Activated naive CD4-positive, alpha-beta T cell (primary cell): ENCODE measurements at places on chromosomes 1 and 21.

DNA sequence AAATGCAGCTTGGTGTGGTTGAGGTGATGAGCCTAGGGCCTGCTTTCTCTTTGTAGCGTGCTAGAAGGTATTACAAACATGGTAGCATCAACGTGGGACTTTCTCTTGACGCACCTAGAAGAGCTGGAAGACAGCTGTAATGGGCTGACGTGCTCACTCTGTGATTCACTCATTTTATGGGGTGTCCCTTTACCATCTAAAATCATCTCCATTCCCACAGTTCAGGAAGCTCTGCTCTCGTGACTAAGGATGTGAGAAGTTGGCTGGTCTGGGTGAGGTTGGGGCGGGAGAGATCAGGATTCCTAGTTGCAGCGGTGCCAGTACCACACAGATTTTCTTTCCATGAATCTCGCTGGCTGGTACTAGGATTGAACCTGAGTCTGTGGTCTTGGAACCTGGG lies 4.2 kb downstream of the HTR6 start:
- DNase-seq: no peak

GRCh38 chr1:80989455-80989854 lies 811.3 kb upstream of the ADGRL2 start:
- no peak for DNase-seq

GRCh38 chr1:18005238-18005637 lies 102.4 kb upstream of the IGSF21 start:
- no peak for DNase-seq

DNA sequence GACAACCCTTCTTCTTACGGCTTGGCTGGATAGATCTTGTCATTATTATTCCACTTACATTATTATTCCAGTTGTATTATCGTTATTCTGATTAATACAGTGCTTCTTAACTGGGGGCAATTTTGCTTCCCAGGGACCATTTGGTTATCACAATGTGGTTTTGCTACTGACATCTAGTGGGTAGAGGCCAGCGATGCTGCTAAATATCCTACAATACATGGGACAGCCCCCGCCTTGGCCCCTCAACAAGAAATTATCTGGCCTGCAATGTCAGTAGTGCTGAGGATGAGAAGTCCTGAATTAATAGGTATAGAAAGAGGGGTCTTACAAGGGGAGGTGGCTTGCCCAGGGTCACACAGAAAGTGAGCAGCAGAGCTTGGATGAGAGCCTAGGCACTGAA lies 105.6 kb downstream of the PTPRU start:
- DNase-seq: no peak

- DNase-seq: no peak
These were observed 344.1 kb upstream of the VAMP3 start for GRCh38 chr1:7426780-7427604.

DNA sequence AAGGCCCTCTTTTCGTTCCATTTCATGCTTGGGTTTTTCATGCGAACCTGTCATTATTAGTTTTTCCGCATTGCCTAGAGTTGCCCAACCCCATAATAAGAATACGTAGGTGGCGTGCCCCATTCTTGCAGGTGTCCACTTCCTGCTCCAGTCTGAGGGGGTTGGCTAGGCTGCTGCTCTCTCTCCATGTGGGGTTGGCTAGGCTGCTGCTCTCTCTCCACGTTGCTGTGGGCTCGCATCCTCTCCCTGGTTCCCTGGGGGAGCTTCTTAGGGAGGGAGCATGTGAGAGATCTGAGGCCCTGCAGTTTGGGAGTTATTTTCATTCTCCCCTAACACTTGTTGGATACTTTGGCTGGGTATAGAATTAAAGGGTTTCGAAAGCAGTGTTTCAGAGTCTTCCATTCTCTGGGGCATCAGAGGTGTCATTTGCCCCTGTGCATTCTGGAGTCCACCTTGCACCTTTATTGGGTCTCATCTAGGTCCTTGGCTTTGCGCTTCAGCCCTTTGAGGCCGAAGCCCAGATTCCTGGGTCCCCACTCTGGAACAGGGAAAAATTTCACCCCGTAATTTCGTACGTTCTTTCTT lies 8.6 kb downstream of the C1orf35 start:
- no peak for DNase-seq
